ENCODE measurements at places on chromosomes 6 and 20.

GRCh38 chr6:11277275-11278206, 45.1 kb upstream of the NEDD9 start:
- DNase-seq, result peak; percentile 93

- peak; percentile 8 for DNase-seq
Observed at GRCh38 chr6:26363882-26364701, 906 bp upstream of the BTN3A2 start.

GRCh38 chr20:21505161-21505809, 8.6 kb downstream of the NKX2-2 start:
- DNase-seq, result peak; percentile 69

GRCh38 chr6:108807928-108808327, 40.3 kb upstream of the ARMC2 start:
- no peak for DNase-seq

- no peak for DNase-seq
Observed at GRCh38 chr6:5108068-5108467, 22.9 kb downstream of the PPP1R3G start.

GRCh38 chr6:41561931-41562911, 16.0 kb downstream of the FOXP4 start:
- no peak for DNase-seq
